ENCODE measurements at places on chromosomes 4 and X.

GRCh38 chr4:114780205-114780604, 181.6 kb downstream of the UGT8 start:
- DNase-seq: no peak

DNA sequence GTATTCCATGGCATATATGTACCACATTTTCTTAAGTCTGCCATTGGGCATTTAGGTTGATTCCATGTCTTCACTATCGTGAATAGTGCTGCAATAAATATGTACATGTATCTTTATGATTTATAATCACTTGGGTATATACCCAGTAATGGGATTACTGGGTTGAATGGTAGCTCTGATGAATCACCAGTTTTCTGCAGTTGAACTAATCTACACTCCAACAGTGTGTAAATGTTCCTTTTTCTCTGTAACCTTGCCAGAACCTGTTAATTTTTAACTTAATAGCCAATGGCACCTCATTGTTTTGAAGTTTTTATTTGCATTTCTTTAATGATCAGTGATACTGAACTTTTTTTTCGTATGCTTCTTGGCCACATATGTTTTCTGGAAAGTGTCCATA, 152.5 kb downstream of the CCNG2 start:
- DNase-seq: no peak

DNA sequence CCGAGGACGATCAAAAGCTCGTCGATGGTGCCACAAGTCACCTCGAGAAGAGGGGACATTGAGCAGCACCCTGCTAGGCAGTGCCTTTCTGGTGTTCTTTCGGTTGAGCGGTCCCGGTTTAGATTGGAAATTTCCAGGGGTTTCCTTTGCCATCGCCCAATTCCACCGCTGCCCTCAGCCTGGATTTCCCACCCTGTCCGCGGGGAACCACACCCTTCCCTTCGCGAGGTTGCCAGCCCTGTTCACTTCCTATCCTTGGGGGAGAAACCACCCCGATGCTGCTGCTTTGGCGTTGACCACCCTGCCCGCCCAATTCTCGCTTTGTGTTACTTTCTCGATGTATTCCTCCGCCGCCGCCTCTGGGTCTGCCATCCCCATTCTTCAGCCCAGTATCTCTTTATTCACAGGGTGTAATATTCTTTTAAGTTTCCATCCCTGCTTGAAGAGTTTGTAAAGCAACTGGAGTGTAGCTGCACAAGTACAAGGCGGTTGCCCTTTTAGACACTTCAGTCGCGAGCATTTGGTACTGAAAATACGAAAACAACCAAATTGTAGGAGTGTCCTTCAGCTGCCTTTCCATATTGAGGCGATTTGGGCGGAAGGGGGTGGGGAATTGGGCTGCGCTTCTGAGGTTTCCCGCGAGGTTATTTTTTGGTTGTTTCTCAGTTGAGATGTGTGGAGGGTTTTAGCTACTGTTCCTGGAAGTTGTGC, 1.1 kb downstream of the OGT start:
- no peak for DNase-seq

- DNase-seq: no peak
Observed at GRCh38 chr4:41232406-41232805, 18.1 kb upstream of the APBB2 start.

GRCh38 chrX:10195425-10195824, 38.6 kb downstream of the CLCN4 start:
- no peak for DNase-seq

DNA sequence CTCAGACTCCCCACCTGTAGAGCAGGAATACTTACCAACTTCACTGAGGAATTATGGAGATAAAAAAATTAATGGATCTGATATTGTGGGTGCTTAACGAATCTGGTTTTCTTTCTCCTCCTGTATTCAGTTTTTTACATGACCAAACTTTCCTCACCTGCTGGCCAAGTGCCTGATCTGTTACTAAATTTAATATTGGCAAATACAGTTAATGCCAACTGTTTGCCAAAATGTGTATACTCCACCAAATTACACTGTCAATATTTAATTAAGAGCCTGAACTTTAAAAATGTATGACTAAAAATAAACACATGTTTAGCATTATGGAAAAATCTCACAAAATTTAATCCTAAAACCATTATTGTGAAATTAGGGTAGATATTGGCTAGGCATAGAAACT, 3.3 kb downstream of the PGRMC2 start:
- DNase-seq: no peak

DNA sequence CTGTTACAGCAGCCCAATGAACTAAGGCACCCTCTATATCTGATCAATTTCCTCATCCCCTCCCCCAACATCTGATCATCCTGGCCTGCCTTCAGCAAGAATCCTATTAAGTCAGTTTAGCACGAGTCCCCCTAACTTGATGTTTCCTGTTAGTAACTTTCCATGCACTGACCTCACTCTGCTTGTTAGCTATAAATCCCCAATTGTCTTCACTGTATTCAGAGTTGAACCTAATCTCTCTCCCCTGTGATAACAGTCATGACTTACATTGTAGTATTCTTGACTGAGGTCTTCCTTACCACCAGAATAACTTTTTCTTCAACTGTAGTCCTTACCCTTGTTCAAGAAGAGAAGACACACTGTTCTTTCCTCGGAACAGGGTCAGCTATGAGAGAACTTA, 8.5 kb downstream of the ANXA5 start:
- DNase-seq: no peak

GRCh38 chr4:82833696-82834313, 35.2 kb upstream of the SCD5 start:
- no peak for DNase-seq

- no peak for DNase-seq
Observed at GRCh38 chrX:69067841-69068240, 97.4 kb downstream of the PJA1 start.

DNA sequence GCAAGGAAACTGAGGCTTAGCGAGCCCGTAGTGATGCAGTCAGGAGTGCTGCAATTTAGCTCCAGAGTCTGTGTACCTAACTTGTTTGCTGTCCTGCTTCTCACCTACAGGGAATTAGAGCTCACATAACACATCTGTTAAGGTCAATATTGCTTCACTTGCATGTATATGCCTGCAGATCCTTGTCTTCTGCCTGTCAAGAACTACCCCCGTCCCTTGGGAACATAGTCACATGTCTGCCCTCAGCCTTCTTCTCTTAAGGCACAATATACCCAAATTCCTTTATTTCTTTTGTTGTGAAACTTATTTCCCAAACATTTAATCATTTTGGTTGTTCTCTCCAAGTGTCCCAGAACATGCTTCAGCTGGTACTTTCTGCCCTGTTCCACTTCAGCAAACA, 103.3 kb upstream of the LEF1 start:
- no peak for DNase-seq

- no peak for DNase-seq
Observed at GRCh38 chrX:148457279-148457678, 43.1 kb upstream of the AFF2 start.

- DNase-seq: peak; percentile 44
Observed at GRCh38 chrX:153582896-153583295, 16.0 kb downstream of the CCNQ start.

- DNase-seq: no peak
Observed at GRCh38 chr4:26160591-26160990, 160.2 kb upstream of the RBPJ start.

DNA sequence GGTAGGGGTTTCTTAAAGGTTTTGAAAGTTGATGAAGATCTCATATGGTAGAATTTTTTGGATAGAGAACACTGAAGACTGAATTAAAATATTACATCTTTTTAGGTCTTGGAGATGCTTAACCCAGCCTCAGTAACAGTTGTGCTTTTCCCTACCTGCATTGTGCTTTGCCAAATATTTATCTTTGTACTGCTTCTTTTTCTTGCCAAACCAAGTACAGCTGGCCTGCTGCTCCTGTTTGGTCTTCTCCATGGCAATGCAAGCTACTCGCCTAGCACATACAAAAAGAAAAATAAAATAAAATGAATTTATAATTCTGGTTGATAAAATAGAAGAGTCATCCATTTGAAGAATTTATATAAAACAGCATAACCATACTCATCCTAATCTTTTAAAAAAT, 95.4 kb downstream of the NYX start:
- DNase-seq: no peak

- no peak for DNase-seq
Observed at GRCh38 chr4:76315267-76315918, 8.9 kb downstream of the STBD1 start.

DNA sequence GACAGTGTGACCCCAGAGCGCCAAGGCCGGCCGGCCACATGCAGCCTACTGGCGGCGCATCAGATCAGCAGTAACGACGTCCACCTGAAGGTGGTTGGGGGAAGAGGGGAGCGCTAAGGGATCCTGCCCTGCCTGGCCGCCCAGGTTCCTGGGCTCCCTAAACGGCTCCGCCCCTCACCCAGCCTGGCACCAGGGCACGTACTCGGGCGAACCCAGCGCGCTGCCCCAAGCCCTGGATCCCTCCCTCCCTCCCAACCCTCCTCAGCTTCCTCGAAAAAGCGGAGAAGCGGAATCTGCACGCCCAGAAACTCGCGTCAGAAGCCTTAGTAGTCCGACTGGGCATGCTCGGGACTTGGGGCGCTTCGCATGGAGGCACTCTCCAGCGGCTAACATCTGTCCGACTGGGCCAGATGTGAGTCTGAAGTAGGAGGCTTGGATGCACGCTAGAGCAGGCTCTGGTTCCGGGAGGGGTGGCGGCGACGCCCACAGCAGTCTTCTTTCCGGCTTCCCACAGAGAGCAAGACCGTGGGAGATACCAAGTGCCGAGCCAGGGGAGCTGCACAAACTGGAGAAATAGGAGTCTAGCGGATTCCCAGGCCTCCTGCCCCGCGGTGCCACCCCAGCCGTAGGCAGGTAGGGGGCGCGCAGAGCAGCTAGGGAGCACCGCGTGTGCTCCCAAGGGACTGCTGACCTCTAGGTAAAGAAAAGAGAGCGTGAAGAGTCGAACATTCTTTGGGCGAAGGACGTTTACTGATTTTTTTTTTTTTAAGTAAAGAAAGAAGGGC, 114.3 kb upstream of the TEX13C start:
- DNase-seq: no peak

- DNase-seq: no peak
Observed at GRCh38 chr4:43275779-43276178, 383.3 kb downstream of the GRXCR1 start.

- no peak for DNase-seq
Observed at GRCh38 chrX:75603833-75604232, 81.0 kb upstream of the ZDHHC15 start.

DNA sequence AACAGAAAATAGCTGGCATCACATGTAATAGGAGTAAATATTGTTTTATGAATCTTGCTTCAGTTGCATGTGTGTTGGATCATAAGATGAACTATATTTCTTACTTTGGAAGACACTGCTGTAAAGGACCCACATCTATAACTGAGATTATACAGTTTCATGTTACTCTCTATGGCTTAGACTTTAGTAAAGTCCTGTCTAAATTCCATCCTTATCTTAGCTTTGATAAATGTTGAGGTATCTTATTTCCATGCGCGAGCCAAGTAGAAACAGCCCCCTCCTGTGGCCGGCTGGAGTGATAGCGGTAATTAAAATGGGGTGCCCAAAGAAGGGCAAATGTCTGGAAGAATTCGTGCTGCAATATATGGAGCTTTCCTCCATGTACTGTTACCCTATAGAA, 43.0 kb downstream of the CCDC158 start:
- DNase-seq: peak; percentile 16

DNA sequence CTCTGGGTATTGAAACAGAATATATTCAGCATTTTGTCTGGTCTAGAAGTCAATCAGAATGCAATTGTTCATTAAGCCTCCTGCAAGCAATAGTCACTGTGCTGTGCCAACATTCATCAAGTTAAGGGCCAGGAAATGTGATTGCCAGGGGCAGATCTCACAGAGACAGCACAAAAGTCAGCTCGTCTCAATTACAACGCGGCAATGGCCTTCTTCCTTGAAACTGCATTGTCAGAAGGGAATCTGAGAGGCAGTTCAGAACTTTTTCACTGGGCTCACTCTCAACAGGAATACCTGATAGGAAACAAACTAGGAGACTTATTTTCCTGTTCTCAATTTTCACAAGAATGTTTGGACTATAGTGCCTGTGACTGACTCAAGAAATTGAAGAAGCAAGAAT, 131.1 kb upstream of the NR3C2 start:
- DNase-seq: no peak

DNA sequence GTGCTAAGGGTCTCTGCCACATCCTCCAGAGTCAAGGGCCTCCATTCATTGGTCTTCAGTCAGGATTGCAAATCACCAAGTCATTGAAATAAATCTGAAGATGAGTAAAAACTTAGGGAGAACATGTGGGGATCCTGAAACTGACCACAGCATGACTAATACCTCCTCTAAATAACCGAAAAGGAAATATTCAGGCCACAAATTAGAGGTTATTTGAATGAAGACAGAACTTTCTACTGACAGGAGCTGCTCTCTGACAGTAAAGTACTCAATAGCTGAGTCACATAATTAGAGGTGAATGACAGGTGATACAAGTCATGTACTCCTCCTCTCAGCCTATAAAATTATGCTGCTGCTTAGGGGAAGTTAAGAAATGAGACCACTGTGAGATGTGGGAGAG, 240.2 kb upstream of the F9 start:
- DNase-seq: no peak
